HuH-7 (cell line): ENCODE measurements at places on chromosomes 3 and 15.

GRCh38 chr15:80233581-80233980, 18.4 kb downstream of the CTXND1 start:
- no peak for DNase-seq

DNA sequence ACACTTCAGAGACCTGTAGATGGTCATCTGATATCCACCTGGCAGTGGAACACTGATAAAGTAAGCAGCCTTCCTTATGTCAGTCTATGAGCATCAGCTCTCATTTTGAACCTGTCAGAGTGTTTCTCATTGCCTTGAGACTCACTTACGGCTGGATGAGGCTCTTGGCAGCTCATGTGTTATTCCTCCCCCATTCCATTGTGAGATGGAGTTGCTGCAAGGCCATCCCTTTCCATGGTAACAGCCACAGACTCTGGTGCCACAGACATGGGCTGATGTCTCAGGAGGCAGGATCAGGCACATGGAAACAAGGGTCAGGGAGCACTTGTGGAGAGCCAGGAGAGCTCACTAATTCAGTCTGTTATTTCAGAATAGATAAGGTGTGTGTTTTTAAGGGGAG, 11.9 kb downstream of the KCNAB1 start:
- DNase-seq, result no peak

GRCh38 chr3:51988286-51989146, 5.2 kb downstream of the ACY1 start:
- no peak for DNase-seq

DNA sequence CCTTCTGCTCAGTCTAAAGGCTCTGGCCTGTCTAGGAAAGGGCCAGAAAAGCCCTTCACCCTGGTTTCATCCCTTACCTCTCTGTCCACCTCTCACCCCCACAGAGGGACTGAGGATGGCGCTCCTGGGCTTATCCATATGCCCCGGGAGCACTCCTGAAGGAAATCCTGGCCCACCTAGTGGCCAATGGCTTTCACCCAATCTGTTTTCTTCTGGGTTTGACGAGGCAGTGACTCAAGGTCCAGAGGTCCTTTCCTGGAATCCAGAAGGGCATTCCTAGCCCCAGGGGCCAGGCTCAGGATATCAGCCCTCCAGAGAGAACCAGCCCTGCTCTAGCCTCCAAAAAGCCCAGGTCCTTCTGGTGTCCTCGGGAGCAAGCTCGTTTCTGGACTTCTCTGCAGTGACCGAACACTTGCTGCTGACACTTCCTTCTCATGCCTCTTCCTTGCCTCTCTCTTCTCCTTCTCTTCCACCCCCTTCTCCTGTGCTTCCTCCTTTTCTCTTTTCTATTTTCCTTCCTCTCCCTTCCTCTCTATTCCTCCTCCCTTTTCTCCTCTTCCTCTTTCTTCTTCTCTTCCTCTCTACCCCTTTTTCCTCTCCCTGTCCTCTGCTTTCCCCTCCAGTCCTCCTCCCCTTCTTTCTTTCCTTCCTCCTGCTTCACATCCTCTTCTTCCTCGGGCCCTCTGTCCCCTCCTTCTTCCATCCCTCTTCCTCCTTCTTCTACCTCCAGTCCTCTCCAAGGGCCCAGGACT, 59.6 kb downstream of the RHCG start:
- no peak for DNase-seq

- DNase-seq, result peak; percentile 74
Observed at GRCh38 chr15:101489599-101490407, at the start of gene PCSK6. Gene PCSK6, minus strand, starts transcription at chr15:101489707. Its CDS starts 37 bp downstream, at chr15:101489670.

GRCh38 chr15:94269954-94270353, 38.6 kb downstream of the MCTP2 start:
- no peak for DNase-seq

DNA sequence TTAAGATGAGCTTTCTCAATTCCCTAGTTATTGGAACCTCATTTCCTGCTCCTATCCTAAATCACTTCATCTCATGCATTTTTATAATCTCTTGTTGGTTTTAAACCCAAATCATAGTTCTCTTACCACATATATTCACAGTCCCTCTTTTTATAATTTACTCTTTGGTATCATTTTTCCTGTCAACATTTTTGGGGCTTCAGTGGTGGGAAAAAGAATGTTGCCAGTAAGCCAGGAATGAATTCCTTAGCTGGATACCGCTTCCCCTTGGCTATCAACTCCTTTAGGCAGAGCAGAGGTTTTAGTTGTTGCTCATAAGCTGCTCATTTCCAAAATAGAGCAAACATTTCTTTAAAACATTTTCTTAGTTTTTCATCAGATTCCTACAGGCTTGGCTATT, 112.3 kb downstream of the GALK2 start:
- DNase-seq, result no peak

- DNase-seq, result no peak
Observed at GRCh38 chr15:47705281-47705997, 11.9 kb upstream of the SEMA6D start.

DNA sequence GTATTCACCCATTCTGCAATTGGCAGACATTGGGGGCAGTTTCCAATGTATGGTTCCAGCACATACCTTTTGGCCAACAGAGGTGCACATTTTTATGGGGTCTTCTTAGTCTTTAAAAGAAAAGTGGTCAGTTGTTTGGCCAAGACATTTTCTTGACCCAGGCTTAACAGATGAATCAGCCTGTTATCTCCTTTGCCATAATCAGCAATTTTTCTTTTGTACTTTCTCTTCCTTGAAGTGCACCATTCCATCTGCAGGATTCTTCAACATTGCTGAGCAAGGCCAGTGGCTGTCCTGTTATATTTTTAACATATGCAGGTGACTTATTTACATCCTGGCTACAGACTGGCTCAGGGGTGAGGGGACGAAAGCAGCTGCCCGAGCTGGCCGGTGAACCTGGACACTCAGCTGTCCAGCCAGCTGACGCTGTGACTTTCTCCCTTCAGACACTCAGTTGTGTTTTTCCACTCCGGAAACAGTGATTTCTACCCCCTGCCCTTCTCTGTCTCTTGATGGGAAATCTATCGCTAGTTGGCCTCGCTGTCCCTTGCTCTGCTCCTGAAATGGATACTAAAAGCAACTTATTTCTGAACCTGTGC, 96.5 kb upstream of the TNFAIP8L3 start:
- no peak for DNase-seq

- DNase-seq, result no peak
Observed at GRCh38 chr15:65958835-65959234, 89.5 kb downstream of the RAB11A start.

DNA sequence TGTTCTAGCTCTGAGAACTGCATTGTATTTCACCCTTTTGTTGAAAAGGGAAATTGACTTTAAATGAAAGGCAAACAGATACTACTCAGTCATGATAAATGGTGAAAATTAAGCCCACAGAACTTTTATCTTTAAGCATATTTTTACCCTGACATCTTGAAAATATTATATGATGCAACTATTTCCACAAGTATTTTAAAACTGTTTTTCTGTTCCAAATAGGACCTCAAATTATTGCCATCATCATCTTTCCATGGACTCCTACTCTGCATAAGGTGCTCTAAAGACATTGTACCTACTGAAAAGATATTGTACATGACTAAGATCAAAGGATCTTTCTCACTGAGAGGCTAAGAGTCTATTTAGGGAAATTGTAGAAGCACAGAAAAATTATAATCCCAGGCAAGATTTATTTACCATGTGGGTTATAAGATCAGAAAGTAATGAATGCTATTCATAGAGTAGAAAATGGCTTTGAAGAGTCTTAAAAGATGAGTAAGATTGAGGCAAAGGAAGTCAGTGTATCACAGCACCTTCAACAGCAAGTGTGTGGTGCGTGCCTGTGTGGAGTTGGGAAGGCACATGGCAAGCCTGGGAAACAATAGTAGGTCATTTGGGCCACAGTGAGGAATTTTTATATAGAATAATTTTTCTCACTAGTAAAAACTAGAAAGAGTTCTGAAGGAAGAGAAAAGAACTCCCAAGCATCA, 68.8 kb downstream of the VGLL3 start:
- no peak for DNase-seq

DNA sequence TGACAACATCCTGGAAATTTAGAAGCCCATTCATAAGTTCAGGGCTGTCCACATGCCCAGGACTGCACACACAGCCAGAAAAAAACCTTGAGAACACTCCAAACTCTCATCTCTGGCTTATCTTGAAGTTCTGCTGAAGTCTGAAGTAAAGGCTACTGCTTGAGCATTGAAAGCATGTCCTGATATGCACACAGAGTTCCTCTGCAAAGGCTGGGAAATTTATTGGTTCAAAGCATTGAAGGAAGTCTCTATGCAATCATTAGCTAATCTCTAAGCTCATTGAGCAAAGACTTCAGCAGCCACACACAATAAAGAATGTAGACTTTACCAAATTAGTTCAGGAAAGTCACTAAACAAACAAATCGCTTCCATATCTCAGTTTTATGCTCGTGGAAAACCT, 162.0 kb upstream of the STT3B start:
- peak; percentile 52 for DNase-seq

- DNase-seq, result no peak
Observed at GRCh38 chr15:45729141-45729540, 94.3 kb downstream of the SQOR start.

- peak; percentile 36 for DNase-seq
Observed at GRCh38 chr15:48355377-48355776, 24.1 kb downstream of the DUT start.

GRCh38 chr3:146421819-146422759, 47.3 kb downstream of the PLSCR2 start:
- DNase-seq, result no peak

- DNase-seq, result no peak
Observed at GRCh38 chr3:138323971-138324370, 5.7 kb downstream of the NME9 start.

- DNase-seq, result no peak
Observed at GRCh38 chr15:66462627-66463026, 34.9 kb downstream of the SNAPC5 start.

GRCh38 chr3:178170698-178171535, 365.3 kb upstream of the KCNMB2 start:
- peak; percentile 5 for DNase-seq

DNA sequence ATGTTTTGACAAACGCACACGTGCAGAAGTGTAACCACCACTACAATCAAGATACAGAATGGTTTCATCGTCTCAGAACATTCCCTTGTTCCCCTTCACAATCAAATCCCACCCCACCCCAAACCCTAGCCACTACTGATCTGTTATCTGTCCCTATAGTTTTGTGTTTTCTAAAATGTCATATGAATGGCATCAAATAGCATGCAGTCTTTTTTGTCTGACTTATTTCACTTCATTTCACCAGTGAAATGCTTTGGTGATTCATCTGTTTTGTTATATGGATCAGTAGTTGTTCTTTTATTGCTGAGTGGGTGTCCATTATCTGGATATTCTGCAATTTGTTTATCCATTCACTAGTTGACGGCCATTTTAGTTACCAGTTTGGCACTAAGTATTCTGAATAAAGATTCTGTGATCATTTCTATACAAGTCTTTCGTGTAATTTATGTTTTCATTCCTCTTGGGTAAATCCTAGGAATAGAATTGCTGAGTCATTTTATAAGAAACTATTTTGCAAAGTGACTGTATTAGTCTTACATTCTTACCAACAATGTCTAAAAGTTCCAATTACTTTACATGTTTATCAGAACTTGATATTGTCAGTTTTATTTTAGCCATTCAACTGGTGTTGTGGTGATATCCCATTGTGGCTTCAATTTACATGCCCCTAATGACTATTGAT, 232.8 kb downstream of the CLSTN2 start:
- no peak for DNase-seq

DNA sequence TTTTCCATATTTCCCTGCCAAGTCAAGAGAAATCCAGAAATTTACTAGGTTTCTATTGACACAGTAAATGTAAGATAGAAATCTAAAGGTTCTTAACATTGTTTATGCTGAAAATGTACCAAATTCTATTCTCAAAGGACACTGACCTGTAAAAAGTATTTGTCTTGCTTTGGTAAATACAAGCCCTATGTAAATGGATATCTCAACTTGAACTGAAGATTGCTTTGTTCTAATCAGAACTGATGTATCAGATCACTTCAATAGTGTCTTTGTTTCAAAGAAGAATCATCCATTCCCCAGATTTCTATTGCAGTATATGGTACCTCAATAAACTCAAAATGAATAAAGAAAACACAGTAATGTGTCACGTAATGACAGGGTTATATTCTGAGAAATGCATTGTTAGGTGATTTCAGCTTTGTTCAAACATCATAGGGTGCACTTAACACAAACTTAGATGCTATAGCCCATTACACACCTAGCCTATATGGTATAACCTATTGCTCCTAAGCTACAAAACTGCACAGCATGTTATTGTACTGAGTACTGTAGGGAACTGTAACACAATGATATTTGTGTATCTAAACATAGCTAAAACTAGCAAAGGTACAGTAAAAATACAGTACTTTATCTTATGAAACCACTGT, 143.5 kb upstream of the NECTIN3 start:
- DNase-seq, result peak; percentile 15

DNA sequence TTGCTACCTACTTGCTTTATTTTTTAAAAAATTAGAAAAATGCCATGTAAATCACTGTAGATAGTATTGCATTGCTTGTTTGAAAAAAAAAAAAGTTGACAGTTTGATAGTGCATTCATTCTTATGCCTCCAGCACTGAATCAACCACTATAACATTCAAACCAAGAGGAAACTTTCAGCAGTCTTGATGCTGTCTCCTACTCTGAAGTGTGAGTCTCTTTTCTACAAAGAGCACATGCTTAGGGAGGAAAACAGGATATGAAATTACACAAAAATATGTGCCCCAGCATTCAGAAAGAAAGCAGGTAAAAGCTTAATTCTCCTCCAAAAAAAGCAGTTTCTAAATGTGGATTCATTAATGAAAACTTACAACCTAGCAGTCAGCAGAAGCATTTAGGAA, 78.3 kb downstream of the ZBTB20 start:
- DNase-seq, result no peak

- peak; percentile 96 for DNase-seq
Observed at GRCh38 chr3:14548321-14548729, 8.2 kb upstream of the GRIP2 start.

GRCh38 chr3:27642796-27643195, 79.3 kb downstream of the EOMES start:
- no peak for DNase-seq

- no peak for DNase-seq
Observed at GRCh38 chr15:75985971-75986370, 26.3 kb downstream of the NRG4 start.

- DNase-seq, result no peak
Observed at GRCh38 chr3:183572935-183573334, 17.4 kb upstream of the KLHL6 start.

DNA sequence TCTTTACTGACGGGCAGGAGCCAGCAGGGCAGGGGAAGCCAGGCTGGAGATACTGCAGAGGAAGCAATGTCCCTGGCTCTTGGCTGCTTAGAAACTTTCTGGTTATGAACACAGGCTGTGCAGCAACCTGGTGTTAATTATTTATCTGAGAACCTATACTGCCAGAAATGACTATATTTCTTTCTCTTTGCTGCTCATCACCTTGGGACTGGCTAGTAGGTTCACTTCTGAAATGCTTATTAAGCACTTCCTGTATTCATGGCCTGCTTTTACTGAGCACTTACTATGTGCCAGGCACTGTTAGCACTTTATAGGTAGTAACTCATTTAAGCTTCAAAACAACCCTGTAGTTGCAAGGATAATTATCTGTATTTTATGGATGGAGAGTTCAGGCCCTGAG, 57.6 kb downstream of the RAB11A start:
- DNase-seq, result no peak

- DNase-seq, result no peak
Observed at GRCh38 chr3:160842021-160843005, 86.3 kb downstream of the PPM1L start.
